ENCODE measurements at places on chromosomes 4 and X. TPM values are rescaled to one million over a fixed set of nuclear protein-coding genes. Genes with fewer than 3 reads are reported as not detected.

- DNase-seq = peak; percentile 57
- no peaks in the 10 kb centered on the region for H3K27me3 ChIP-seq
- H3K36me3 ChIP-seq = no peaks in the 10 kb centered on the region
Measured at GRCh38 chrX:154310616-154311536, 15.3 kb downstream of the TKTL1 start.

PQBP1 gene
- 61.7 TPM for total RNA-seq

DNA sequence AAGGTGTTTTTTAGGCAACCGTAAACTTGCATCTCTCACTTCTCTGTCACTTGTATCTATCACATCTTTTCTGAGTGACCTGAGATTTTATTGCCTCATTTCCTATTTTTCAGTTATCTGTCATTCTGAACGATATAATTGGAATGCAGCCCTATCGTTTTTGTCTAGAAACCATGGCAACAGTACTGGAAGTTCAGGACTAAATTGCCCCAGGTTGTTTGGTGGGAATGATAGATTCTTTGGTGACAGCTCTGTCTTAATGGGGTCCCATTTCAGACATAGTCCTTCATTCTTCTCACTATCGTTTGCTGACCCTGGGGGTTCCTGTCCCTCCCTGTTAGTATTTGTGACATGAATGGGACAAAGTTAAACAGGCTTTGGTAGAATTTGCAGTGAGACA lies 267.7 kb upstream of the GALNT7 start:
- H3K4me1 ChIP-seq = no peaks in the 10 kb centered on the region
- H3K36me3 ChIP-seq = no peaks in the 10 kb centered on the region
- H3K4me3 ChIP-seq = no peak overlapping the region
- H3K27me3 ChIP-seq = peaks cover 3% of the 10 kb centered on the region
- H3K27ac ChIP-seq = no peak overlapping the region
- DNase-seq = no peak

COL4A5 gene
- 211 TPM for total RNA-seq

DNA sequence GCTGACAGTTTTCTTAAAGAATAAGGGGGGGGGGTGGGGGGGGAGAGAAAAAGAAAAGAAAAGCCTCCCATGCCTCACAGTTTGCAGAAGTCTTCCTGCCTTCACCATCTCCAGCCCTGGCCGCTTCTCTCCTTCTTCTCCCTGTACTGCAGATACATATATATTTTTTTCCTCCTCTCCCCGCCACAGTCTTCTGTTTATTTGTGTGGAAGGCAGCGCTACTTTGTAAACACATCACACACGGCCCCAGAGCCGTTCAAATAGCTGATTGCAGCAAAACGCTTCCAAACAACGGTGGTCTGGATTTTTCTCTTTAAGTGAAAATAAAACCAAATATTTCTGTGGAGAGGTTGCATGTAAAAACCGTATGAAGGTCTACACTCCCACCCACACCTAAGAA lies 732 bp downstream of the NLGN4X start:
- no peak overlapping the region for H3K4me3 ChIP-seq
- no peaks in the 10 kb centered on the region for H3K36me3 ChIP-seq
- no peak for DNase-seq
- peaks cover 20% of the 10 kb centered on the region for H3K4me1 ChIP-seq

ADGRG2 gene
- total RNA-seq = 0.15 TPM

RAB39B gene
- 3.1 TPM for total RNA-seq

- no peak overlapping the region for H3K4me3 ChIP-seq
- H3K27me3 ChIP-seq = no peaks in the 10 kb centered on the region
- no peak overlapping the region for H3K27ac ChIP-seq
- no peak for DNase-seq
Measured at GRCh38 chr4:67014592-67014991, 530.7 kb downstream of the CENPC start.

KLHL4 gene
- total RNA-seq = 2.0 TPM

- DNase-seq = no peak
- H3K4me1 ChIP-seq = peaks cover 20% of the 10 kb centered on the region
- no peak overlapping the region for H3K27ac ChIP-seq
- H3K27me3 ChIP-seq = no peaks in the 10 kb centered on the region
- H3K4me3 ChIP-seq = no peak overlapping the region
Measured at GRCh38 chrX:38154340-38154739, 66.3 kb downstream of the SRPX start.

- H3K4me1 ChIP-seq = peaks cover 45% of the 10 kb centered on the region
- no peak overlapping the region for H3K4me3 ChIP-seq
- H3K36me3 ChIP-seq = peaks cover 10% of the 10 kb centered on the region
- DNase-seq = no peak
Measured at GRCh38 chrX:16664074-16664473, 14.1 kb downstream of the S100G start.

ATP2B3 gene
- 0.37 TPM for total RNA-seq

DNA sequence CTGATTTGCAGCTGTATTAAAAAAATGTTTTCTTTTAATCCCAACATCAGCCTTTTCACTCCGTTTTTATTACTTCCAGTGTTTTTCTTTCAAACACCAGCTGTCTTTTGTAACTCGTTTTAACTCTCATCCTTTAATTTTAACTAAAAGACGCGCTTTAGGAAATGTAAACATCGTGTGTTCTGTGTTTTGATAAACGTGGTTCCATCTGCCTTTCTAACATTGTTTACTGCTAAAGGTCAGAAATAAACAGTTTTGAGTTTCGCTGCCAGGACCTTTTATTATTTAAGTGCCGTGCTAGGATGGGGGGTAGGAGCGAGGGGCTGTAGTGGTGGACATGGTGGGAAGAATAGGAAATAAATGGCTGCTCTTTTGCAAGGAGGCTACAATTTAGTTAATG lies 1.5 kb downstream of the N4BP2 start:
- H3K4me1 ChIP-seq = peaks cover 15% of the 10 kb centered on the region
- H3K36me3 ChIP-seq = peaks cover 2% of the 10 kb centered on the region
- H3K27ac ChIP-seq = peak overlapping the region; percentile 99
- DNase-seq = no peak

- no peak overlapping the region for H3K27ac ChIP-seq
- peaks cover 9% of the 10 kb centered on the region for H3K4me1 ChIP-seq
- no peaks in the 10 kb centered on the region for H3K27me3 ChIP-seq
- H3K4me3 ChIP-seq = no peak overlapping the region
- no peak for DNase-seq
- H3K36me3 ChIP-seq = no peaks in the 10 kb centered on the region
Measured at GRCh38 chr4:20276848-20277247, 25.1 kb downstream of the SLIT2 start.

GRCh38 chr4:119035951-119036737 lies 99.5 kb upstream of the MYOZ2 start:
- H3K36me3 ChIP-seq = peaks cover 3% of the 10 kb centered on the region
- H3K4me1 ChIP-seq = peaks cover 82% of the 10 kb centered on the region
- H3K27ac ChIP-seq = peak overlapping the region; percentile 19

DNA sequence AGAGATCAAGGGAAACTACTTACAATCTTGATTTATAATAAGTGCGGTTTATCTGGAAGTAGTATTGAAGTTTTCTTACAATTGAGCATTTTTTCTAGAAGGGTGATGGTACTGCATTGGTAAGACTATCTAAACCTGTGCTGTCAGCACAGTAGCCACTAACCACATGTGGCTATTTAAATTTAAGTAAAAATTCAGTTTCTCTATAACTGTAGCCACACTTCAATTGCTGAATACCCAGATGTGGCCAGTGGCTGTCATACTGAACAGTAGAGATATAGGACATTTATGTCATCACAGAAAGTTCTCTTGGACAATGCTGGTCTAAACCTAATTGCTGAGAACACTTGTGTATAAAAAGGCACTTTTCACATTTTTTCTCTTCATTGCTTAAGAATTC lies 222.7 kb downstream of the CBR4 start:
- no peak for DNase-seq
- no peaks in the 10 kb centered on the region for H3K27me3 ChIP-seq
- H3K27ac ChIP-seq = peak overlapping the region; percentile 77
- H3K4me3 ChIP-seq = no peak overlapping the region
- H3K4me1 ChIP-seq = peaks cover 85% of the 10 kb centered on the region
- peaks cover 10% of the 10 kb centered on the region for H3K36me3 ChIP-seq

GRCh38 chrX:108216919-108217571 lies 125.5 kb downstream of the ATG4A start:
- H3K4me3 ChIP-seq = no peak overlapping the region
- H3K4me1 ChIP-seq = peaks cover 4% of the 10 kb centered on the region
- no peak for DNase-seq
- no peaks in the 10 kb centered on the region for H3K27me3 ChIP-seq
- H3K36me3 ChIP-seq = peaks cover 2% of the 10 kb centered on the region

GRCh38 chrX:35622601-35623000 lies 175.5 kb upstream of the MAGEB16 start:
- H3K4me3 ChIP-seq = no peak overlapping the region
- DNase-seq = no peak
- no peak overlapping the region for H3K27ac ChIP-seq
- no peaks in the 10 kb centered on the region for H3K4me1 ChIP-seq

FGG gene
- not detected for total RNA-seq

All from chondrocyte (in vitro differentiated cells).